Fibroblast of skin of back (primary cell): ENCODE measurements at places on chromosomes 16 and 17.

DNA sequence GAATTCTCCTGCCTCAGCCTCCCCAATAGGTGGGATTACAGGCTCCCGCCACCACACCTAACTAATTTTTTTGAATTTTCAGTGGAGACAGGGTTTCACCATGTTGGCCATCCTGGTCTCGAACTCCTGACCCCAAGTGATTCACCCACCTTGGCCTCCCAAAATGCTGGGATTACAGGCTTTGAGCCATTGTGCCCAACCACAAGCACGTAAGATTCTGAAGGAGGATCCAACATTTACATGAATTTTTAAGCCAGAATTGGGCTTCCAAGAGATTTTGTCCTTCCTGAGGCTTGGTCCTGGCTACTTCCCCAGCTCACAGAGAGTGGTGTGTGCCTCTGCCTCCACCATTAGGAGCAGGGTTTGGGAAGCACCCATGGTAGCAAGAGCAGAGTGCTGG is 11.1 kb downstream of the G6PC3 start:
- no peak for DNase-seq

DNA sequence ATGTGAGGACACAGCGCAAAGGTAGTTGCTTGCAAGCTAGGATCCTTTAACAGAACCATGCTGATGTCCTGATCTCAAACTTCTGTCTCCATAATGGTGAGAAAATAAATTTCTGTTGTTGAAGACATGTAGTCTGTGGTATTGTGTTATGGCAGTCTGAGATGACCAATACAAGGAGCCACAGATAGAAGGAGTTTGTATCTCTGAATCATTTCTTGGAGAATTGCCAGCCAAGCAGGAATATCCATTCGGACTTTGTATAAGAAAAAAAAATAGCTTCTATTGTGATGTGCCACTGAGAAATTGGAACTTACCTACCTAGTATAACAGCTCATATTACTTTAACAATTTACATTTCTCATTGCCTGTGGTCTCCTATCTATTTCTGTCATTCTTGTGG is 447.6 kb upstream of the CA10 start:
- peak; percentile 31 for DNase-seq

DNA sequence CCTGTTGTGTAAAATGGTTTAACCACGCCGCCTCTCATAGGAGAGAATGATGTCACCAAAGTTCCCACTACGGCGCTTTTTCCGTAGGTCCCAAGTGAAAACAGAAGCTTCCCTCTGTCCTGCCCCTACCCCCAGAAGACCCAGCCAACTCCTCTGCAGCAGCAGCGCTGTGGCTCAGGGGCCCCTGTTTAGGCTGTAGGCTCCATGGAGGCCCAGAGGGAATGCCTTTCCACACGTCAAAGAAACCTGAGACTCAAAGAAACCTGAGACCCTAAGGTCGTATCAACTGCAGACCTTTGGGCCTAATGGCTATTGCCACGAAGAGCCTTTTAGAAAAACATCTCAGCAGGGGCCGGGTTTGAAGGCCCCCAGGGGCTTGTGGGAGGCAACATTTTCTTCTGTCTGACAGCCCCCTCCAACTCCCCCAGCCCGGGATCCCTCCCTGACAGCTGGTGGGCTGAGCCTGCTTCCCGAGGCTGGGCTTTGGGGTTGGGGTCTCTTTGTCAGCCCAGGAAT is 43.1 kb upstream of the MEAK7 start:
- DNase-seq: no peak

DNA sequence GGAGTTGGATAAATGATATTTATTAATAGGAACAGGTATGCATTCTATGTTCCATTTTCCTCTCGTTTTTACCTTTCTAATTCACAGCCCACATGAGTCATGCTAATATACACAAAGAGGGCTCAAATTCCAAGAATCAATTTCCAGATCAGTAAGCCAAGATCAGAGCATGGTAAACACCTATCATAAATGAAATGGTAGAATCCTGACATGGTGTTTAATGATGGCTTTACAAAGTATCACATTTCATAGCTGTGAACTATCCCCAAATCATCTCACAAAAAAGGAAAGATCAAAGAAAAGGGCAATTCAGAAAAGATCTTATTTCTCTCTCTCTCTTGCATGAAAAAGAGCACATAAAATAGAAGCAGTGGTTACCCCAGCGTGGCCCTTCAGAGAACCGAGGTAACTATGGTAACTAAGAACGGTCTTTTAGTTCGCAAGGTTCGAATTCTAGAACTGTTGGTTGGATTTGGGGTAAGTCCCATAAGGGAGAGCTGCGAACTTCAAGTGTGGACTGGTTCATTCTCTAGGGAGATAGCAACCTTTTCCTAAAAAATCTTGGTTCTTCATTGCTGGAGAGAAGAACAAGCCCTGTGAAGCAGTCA is 73.0 kb downstream of the MARCHF10 start:
- no peak for DNase-seq

- DNase-seq: no peak
Measured at GRCh38 chr17:13421581-13422130, 180.1 kb downstream of the HS3ST3A1 start.

DNA sequence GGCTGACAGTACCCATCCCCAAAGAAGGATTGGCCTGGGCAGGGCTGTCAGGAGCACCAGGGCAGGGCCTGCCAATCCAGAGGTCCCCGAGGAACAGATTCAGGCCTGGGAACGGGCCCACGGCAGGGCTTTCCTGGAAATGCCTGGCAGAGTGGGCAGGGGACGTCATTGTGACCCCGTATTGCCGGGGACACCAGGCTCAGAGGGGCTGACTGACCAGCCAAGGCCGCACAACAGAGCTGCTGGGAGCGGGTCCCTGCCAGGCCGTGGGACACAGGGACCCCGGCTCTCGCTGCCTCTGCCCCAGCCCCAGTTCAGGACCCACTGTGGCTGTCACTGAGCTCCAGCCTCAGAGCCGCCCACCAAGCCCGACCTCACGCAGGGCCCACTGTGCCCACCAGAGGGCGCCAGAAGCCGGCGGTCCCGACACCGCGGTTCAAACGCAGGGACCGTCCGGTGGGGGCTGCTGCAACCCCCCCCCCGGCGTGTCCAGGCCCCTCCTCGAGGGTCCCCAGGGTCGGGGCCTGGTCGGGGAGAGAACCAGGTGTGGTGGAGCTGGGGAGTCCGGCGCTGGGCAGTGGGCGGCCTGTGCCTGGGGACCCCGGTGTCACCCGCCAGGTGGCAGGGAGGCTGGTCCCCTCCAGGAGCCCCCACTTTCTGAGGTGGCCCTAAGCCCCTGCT is 15.2 kb upstream of the SSTR5 start:
- peak; percentile 5 for DNase-seq

DNA sequence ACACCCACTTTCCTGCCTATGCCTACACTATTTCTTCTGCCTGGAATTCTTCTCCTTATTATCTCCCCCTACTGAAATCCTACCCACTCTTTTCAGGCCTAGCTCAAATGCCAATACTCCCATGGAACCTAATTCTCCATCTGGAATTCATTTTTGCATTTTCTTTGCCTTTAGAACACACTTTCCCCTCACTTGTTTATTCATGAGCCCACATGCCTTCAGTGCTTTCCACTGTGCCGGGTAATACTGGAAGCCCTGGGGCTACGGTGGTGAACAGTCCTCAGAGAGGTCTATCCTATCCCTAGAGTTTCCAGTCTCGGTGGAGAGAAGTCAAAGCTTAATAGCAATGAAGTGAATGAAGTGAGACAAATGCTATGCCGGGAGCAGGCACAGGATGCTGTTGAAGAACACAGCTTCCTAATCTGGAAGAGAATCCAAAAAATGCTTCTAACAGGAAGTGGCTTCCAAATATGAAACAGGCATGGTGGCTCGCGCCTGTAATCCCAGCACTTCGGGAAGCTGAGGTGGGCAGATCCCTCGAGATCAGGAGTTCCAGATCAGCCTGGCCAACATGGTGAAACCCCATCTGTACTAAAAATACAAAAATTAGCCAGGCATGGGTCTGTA is 322.4 kb downstream of the GRIN2A start:
- DNase-seq: peak; percentile 45

DNA sequence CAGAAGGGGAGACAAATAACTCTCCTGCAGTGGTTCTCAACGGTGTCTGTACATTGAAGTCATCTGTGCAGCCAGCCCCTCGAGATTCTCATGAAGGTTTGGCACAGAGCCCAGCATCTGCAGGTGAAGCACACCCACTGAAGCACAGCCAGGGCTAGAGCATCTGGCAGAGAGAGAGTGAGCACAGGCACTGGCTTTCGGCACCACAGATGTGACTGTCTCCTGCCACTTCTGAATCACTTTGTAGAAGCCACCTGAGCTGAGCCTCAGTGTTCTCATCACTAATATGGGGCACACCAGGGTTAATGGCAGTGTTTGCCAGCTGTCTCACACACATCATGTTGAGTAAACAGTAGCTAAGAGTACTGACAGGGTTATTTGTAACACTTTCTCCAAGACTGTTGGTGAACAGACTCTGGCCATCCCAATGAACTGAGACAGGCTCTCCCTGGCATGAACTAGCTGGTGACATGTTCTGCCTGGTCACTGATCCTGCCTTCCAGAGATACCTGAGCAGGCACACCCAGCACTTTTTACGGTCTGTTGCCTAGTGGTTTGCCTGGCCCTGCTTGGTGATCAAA is 10.9 kb downstream of the HSPB9 start:
- no peak for DNase-seq

- DNase-seq: peak; percentile 40
Measured at GRCh38 chr17:80861892-80862291, 129.7 kb upstream of the CHMP6 start.

- no peak for DNase-seq
Measured at GRCh38 chr17:37801171-37801570, 56.3 kb upstream of the HNF1B start.

GRCh38 chr17:38893113-38893512 is 23.3 kb downstream of the LASP1 start:
- DNase-seq: no peak

GRCh38 chr16:53924331-53925106 is 220.6 kb downstream of the FTO start:
- DNase-seq: no peak

DNA sequence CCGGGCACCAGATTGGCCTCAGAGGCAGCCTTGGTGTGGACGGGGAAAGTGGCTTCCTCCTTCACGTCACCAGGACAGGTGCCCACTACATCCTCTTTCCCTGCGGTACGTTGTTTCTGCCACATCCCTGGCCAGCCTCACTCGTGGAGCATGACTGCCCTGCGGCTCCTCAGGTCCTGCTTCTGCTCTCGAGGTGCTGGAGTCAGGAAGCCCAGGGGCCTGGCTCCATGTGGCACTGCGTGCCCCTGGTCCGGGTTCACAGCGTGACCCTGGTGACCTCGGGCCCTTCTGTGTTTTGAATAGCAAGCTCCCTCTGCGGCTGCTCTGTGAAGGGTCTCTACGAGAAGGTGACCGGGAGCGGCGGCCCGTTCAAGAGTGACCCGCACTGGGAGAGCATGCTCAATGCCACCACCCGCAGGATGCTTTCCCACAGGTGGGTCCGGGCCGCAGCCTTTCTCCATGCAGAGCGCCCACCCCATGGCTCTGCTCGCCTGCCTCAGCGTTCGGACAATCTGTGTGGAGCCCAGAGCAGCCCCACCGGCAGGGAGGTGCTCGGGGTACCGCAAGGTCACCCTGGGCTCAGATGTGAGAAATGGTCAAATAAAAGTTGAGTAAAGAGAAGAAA is 13.5 kb downstream of the RGS11 start:
- no peak for DNase-seq

DNA sequence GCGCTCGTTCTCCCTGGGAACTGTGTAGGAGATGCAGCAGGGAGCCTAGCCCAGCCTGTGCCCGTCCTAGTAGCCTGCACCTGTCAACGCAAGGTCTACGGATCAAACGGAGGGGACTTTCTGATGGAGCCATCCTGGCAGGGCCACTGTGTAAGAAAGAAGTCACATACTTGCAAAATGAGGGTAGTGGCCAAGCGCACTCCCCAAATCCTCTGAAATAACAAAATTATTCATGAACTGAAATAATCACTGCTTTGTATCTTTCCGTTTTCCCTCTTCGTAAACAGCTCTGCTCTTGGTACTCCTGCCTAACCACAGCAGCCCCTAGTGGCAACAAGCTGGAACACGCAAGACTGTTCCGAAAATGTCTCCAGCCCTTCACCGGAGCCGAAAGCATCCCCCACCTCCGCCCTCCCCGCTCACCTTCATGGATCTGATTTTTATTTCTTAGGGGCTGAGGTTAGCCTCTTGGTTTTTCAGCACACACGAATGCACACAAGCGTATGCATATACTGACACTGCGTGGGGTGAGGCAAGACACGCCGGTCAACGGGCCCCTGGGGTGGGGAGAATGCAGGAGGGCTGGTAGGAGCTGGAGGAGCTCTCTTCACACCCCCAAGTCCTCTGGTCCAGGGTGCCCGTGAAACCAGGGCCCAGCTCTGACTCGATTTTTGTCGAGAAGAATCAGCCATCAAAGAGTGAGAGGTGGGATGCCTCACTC is 100.8 kb downstream of the ABCC12 start:
- DNase-seq: peak; percentile 62

DNA sequence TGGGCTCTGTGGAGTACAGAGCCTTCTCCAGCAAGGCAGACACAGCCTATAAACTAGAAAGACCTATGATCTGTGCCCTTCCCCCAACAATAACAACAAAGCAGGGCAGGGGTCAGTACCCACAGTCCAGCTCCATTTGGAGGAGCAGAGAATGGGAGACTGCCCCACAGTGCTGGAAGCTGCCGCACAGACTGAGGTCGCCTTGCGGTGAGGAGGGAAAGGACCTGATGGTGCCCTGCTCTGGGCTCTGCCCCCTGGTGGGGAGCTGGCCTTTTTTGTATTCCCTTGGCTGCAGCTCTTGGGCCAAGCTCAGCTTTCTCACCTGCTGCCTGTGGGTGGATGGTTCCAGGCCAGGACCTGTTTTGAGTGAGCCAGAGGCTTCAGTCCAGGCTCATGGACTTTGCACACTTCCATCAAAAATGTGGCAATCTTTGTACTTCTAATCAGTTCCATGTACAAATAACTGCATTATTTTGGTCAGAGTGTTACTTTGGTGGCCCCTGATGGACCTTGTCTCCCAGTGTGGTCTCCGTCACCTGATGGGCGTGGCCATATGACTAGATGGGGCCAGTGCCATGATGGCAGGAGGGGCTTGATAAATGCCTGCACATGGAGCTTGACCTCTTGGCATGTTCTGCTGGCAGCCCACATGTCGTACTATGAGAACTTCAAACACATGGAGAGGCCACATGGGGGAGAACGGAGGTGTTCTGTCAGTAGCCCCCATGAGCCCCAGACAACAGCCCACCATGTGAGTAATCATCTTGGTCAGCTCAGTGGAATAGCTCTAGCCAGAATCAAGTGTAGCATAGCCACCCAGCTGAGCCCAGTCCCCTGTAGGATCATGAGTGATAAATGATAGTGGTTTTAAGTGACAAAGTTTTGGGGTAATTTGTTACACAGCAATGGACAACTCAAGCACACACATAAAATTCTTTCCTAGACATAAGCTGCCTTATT is 24.2 kb downstream of the B9D1 start:
- peak; percentile 35 for DNase-seq

GRCh38 chr16:9090101-9090959 is 1.1 kb upstream of the HAPSTR1 start:
- DNase-seq: no peak

GRCh38 chr16:8756755-8757154 is 40.7 kb downstream of the TMEM186 start:
- DNase-seq: no peak

- no peak for DNase-seq
Measured at GRCh38 chr17:57555636-57556175, 189.4 kb downstream of the CCDC182 start.
